Activated naive CD4-positive, alpha-beta T cell treated with anti-CD3 and anti-CD28 coated beads, Interleukin-2, amount 10 ng/mL, durations not matched to agents 7 days and 5 days (primary cell): ENCODE measurements at places on chromosomes 11 and 22.

DNA sequence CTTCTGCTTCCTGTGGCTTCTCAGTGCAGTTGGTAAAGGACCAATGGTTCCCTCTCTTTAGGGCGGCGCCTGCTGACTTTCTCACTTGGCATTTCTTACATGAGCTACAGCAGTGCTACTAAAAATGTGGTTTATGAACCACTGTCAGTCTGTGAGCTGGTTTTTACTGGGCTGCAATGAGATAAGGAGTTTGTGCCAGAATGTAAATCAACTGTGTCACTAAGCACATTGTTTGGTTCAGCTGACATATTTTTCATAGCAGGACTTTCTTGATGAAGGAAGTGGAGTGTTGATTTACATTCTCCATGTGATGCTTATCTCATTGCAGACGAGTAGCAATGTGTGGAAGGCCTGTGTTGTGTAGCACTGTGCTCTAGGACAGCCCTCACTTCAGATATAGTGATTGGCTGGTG, 463.3 kb downstream of the SOX6 start:
- DNase-seq: no peak
- no peak overlapping the region for H3K4me3 ChIP-seq
- no peaks in the 10 kb centered on the region for H3K36me3 ChIP-seq
- H3K4me1 ChIP-seq: no peaks in the 10 kb centered on the region

DNA sequence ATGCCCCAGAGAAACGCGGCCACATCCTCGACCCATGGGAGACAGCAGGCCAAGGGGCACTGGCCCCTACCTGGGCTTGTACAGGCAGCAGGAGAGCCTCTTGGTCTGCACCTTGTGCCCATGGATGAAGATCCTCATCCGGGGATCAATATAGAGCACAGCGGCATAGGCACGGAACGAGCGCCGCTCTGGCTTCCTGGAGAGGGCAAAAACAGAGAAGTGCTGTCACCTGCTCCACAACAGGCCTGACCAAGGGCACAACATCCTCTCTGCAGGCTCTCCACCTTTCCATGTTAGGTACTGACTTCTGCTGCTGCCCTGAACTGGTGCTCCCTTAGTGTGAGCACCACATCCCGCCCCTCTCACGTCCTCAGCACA, 27.2 kb downstream of the MORC2 start:
- H3K4me1 ChIP-seq: peaks cover 93% of the 10 kb centered on the region
- peak overlapping the region; percentile 87 for H3K4me3 ChIP-seq
- peak; percentile 42 for DNase-seq
- H3K27ac ChIP-seq: peak overlapping the region; percentile 96

DNA sequence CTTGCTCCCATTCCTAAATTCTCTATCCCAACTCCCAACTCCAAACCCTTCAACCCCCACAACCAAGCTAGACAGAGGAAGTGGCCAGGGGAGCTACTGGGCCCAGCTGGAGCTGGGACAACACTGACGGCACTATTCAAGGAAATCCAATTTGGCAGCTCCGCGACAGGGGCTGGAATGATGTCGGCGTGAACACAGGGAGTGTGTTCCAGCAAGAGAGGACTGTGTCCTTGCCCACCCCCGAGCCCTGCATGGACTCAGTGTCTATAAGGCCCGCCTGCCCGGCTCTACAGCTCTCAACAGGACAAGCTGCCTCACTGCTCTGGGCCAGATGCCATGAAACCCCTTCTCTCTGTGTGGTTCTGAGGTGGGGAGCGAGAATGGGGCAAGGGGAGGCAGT, 11.3 kb downstream of the PCSK7 start:
- H3K36me3 ChIP-seq: peaks cover 82% of the 10 kb centered on the region
- H3K27ac ChIP-seq: no peak overlapping the region
- H3K4me1 ChIP-seq: peaks cover 3% of the 10 kb centered on the region
- no peak for DNase-seq

DNA sequence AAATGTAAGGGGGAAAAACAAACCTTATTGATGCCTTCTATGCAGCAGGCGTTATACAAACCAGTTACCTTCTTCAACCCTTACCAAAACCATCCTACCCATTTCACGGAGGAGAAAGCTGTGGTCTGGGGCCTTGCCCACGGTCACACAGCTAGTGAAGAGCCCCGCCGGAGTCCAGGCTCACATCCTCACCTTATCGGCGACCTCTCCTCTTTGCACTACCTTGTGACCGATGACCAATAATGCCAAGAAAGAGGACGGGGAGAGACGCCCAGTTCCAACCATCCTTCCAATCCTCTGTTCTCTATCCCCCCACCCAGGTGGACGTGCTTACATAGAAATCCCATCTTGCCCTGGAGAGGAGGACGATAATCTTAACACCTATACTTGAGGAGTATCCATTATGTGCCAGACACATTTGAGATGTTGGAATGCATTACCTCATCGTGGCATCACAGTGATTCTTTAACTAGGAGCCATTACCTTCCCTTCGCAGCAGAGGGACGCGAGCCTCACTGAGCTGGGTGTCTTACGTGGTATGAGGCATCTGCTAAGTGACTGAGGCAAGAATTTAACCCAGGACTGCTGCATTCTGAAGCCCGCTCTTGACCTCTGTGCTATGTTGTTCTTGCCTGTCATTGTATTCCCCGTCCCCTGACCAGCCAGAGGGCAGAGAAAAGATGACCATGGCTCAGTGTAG, 253.7 kb upstream of the B3GAT1 start:
- H3K4me3 ChIP-seq: no peak overlapping the region
- no peaks in the 10 kb centered on the region for H3K36me3 ChIP-seq
- H3K27ac ChIP-seq: no peak overlapping the region
- peaks cover 15% of the 10 kb centered on the region for H3K27me3 ChIP-seq
- H3K4me1 ChIP-seq: no peaks in the 10 kb centered on the region
- DNase-seq: no peak

GRCh38 chr11:75582895-75583717, 21.1 kb downstream of the SERPINH1 start:
- peak overlapping the region; percentile 69 for H3K27ac ChIP-seq
- H3K4me3 ChIP-seq: peak overlapping the region; percentile 75
- no peaks in the 10 kb centered on the region for H3K36me3 ChIP-seq
- H3K4me1 ChIP-seq: peaks cover 25% of the 10 kb centered on the region

GRCh38 chr11:36751335-36751781, 153.3 kb upstream of the RAG2 start:
- no peak overlapping the region for H3K27ac ChIP-seq
- DNase-seq: no peak
- H3K36me3 ChIP-seq: no peaks in the 10 kb centered on the region
- no peak overlapping the region for H3K4me3 ChIP-seq
- H3K27me3 ChIP-seq: peaks cover 4% of the 10 kb centered on the region
- no peaks in the 10 kb centered on the region for H3K4me1 ChIP-seq

DNA sequence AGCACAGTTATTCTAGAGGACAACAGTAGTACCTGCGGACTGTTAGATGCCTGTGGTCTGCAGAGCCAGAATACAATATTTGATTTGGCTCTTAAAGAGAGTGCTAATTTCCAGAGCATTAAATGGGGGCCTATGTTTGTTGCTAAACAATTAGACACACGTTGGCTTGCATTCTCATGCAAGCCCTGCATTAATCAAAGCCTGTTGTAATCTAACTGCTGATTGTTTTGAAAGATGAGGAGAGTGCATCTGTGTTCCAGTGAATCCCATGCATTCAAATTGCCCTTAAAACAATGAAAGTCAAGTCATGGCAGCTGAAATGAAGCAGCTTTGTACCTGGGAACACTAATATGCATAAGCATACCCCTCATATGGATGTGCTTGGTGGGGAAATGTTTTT, 419.4 kb downstream of the DYNC2H1 start:
- no peak for DNase-seq
- no peak overlapping the region for H3K4me3 ChIP-seq
- H3K4me1 ChIP-seq: no peaks in the 10 kb centered on the region
- H3K36me3 ChIP-seq: no peaks in the 10 kb centered on the region
- H3K27ac ChIP-seq: no peak overlapping the region

DNA sequence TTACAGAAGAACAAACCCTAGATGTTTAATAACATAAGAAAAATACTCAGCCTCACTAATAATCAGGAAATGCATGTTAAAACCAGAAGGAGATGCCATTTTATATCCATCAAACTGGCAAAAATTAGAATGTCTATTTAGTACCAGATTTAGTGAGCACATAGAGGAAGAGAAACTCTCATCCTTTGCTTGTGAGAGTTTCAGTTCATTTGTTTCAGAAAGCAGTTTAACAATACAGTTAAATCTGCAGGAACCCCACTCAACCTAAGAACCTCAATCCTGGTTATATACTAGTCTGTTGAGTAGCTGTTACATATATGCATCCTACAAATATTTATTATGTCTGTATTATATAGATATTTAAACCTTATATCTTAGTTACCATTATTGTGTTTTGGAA, 172.6 kb downstream of the WNT11 start:
- H3K27me3 ChIP-seq: no peaks in the 10 kb centered on the region
- no peak for DNase-seq
- H3K27ac ChIP-seq: no peak overlapping the region
- no peak overlapping the region for H3K4me3 ChIP-seq
- no peaks in the 10 kb centered on the region for H3K4me1 ChIP-seq

- peaks cover 66% of the 10 kb centered on the region for H3K27me3 ChIP-seq
- H3K4me3 ChIP-seq: peak overlapping the region; percentile 80
- peaks cover 26% of the 10 kb centered on the region for H3K4me1 ChIP-seq
- H3K27ac ChIP-seq: peak overlapping the region; percentile 56
Observed at GRCh38 chr11:60952742-60953170, 780 bp upstream of the SLC15A3 start.

DNA sequence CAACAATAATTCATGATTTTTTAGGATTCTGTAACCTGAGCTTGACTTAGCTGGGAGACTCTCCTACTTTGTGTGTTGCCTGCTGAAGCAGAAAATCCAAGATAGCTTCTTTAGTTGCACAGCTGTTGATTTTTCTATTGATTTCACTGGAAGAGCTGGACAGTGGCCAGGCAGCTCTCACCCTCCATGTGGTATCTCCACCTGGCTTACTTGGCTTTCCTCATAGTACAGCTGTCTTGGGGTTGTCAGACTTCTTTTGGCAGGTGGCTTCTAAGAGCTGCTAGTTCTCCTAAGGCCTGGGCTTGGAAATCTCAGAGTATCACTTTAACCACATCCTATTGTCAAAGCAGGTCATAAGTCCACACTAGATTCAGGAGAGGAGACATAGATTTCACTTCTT, 130.8 kb upstream of the SPON1 start:
- H3K4me3 ChIP-seq: no peak overlapping the region
- no peaks in the 10 kb centered on the region for H3K36me3 ChIP-seq
- no peak for DNase-seq
- H3K27ac ChIP-seq: no peak overlapping the region
- peaks cover 9% of the 10 kb centered on the region for H3K4me1 ChIP-seq

DNA sequence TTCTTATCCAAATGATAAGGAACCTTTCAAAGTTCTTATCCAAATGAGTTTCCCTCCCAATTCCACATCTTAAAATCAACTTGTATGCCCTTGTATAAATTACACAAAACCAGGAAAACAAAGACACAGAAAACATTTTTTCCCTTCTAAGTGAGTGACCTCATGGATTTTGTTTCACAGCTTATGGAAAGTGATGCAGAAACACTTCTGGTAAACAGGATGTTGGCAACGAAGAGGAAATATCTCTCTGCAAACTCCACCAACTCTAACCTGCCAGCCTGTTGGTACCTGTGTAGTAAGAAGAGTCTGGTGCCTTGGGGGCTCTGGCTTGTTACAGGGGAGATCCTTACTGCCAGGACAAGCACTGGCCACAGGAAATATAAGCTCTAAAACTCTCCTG, 57.0 kb downstream of the CELSR1 start:
- H3K4me1 ChIP-seq: no peaks in the 10 kb centered on the region
- no peak overlapping the region for H3K4me3 ChIP-seq
- H3K27me3 ChIP-seq: peaks cover 29% of the 10 kb centered on the region
- H3K36me3 ChIP-seq: no peaks in the 10 kb centered on the region
- no peak overlapping the region for H3K27ac ChIP-seq

GRCh38 chr11:86746514-86746913, 53.8 kb upstream of the PRSS23 start:
- peaks cover 6% of the 10 kb centered on the region for H3K27me3 ChIP-seq
- no peak for DNase-seq
- no peak overlapping the region for H3K27ac ChIP-seq
- H3K36me3 ChIP-seq: no peaks in the 10 kb centered on the region
- no peak overlapping the region for H3K4me3 ChIP-seq

DNA sequence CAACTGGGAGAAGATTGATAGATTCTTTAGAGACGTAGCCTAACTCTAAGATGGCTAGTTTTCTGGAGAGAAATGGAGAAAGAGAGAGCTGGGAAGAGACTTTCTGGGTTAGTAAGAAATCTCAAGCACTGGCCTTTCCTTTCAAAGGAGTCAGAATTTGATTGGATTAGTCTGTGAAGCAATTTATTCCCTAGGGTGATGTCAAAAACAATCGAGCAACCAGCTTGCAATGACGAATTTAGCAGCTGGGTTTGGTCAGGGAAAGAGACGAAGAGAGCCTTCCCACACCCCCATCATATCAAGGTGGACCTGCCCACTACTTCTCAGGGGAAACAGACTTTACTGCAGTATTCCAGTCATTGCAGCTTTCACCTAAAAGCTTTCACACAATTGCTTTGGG, 10.8 kb downstream of the KRTAP5-6 start:
- no peak overlapping the region for H3K27ac ChIP-seq
- no peak overlapping the region for H3K4me3 ChIP-seq

DNA sequence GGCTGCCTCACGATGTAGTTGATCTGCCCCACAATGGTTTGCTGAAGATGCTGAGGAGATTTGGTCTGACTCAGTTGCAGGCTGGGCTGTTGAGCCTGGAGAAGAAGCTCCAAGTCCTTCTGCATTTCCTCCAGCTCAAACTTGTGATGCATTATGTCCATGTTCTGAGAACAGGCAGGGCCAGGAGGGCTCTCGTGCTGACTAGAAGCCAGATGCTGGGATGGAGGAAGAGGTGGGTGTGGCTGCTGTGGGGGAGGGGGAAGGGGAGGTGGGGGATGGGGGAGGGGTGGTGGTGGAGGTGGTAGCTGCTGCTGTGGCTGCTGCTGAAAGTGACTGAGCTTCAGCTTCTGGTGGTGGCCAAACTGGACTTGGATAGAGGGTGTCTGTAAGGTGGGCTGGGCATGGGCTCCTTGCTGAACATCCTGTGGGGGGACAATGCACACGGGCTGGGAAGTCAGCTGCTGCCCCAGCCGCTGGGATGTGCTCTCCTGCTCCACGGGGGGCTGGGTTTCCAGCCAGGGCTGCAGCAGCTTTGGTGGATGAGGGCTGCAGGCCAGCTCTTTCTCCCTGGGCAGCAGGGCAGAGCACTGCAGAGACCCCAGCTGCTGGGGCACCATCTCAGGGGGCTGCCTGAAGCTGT, 42.1 kb downstream of the TRIM66 start:
- H3K27ac ChIP-seq: no peak overlapping the region
- no peaks in the 10 kb centered on the region for H3K4me1 ChIP-seq
- no peak for DNase-seq
- H3K27me3 ChIP-seq: no peaks in the 10 kb centered on the region
- peaks cover 43% of the 10 kb centered on the region for H3K36me3 ChIP-seq
